ENCODE measurements at places on chromosomes 7 and 10.

- DNase-seq: no peak
Observed at GRCh38 chr7:35522697-35523096, 172.2 kb downstream of the HERPUD2 start.

- DNase-seq: no peak
Observed at GRCh38 chr10:73366381-73367298, 8.0 kb upstream of the CFAP70 start.

DNA sequence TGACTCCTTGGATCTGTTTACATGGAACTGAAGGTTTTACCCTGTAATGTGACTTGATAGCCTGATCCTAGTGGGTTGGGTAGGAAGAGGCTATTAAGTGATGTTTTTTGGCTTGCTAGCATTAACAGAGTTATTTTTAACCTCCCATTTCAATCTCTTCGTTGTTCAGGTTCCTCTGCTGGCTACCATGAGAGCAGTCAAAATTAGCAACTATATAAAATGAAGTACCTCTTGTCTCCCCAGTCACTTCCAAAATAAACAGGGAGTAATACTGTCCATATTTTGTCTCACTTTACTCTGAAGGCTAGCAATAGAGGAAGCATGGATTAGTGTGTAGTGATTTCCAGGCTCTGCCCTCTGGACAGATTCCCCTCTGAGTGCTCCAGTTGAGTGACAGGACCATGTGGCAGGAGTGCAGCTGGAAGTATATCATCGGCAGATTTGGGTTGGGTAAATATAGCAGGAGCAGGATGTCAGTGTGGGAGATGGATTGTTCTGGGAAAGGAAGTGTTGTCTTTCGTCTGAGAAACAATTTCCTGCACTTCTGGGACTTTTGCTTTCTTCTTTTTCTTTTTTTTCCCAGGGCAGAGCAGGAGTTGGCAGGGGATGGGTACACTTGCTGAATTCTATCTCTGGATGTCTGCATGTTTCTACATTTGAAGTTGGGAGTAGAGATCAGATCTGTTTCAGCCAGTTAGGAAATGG lies 35.2 kb downstream of the GBF1 start:
- no peak for DNase-seq

GRCh38 chr10:10869592-10869991 lies 148.1 kb upstream of the CELF2 start:
- DNase-seq: no peak

- no peak for DNase-seq
Observed at GRCh38 chr7:72753781-72754180, 74.2 kb downstream of the TYW1B start.

DNA sequence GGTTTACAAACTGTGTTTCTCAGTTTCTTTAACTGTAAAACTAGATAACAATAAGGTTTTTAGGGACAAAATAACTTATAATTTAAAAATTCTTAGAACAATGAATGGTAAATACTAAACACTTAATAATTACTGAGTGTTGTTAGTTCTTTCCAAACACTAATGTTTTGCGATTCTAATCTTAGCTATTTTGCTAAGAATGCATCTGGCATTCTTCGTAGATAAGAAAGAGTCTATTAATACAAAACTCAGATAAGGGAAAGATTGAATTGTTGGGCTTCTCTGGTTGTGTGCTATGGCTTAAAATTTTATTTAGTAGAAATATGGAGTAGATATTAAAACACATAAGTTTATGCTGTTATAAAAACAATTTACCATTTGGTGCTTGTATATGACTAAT lies 45.4 kb downstream of the TMEM229A start:
- DNase-seq: no peak
